ENCODE measurements at places on chromosomes 5 and 9.

GRCh38 chr5:86909418-86910295 lies 291.9 kb downstream of the COX7C start:
- DNase-seq = no peak

GRCh38 chr9:95726756-95727155 lies 148.7 kb upstream of the ERCC6L2 start:
- DNase-seq = no peak

- no peak for DNase-seq
Measured at GRCh38 chr9:89512382-89512781, 14.5 kb upstream of the SEMA4D start.

- DNase-seq = no peak
Measured at GRCh38 chr5:179780362-179780761, 13.4 kb upstream of the LTC4S start.

DNA sequence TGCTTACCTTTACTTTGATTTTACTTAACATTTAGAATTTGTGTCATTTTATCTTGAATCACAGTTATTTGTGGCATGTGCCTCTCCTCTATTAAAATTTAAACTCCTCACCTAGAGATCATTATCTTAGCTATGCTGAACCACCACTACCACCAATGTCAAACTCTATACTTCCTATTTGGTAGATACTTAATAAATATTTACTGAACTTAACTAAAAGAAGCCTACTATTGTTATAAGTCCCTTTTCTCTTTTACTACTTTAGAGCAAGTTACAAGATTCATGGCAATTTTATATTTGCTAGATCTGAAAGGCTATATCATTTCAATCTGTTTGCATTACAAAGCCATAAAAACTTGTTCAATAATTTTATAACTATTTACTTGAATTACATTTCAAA lies 273.3 kb upstream of the CCNH start:
- no peak for DNase-seq

- DNase-seq = no peak
Measured at GRCh38 chr9:129575818-129576217, 45.1 kb downstream of the C9orf50 start.

DNA sequence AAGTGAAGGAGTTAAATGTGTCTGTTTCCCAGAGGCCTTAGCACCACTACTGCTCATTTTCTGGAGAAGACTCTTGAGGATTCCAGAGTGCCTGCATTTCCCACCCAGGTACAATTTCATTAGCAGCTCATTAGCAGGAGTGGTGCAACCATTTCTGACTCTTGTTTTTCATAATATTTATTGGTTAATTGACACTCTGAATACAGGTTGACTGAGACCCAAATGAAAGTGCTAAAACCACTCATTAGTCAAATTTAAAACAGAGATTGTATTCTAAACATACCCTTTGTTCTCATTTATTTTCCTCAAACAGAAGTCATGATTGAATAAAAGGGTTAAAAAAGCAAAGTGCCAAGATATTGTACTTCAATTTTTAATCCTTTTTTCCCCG lies 134.5 kb downstream of the SIL1 start:
- DNase-seq = no peak

- DNase-seq = no peak
Measured at GRCh38 chr5:144370273-144370672, 199.6 kb downstream of the KCTD16 start.

Measured in central memory CD8-positive, alpha-beta T cell (primary cell).